Adrenal gland (tissue), 19 donors: ENCODE measurements at places on chromosomes 5 and 9.
A peak's percentile ranks its signal among the peaks of the same experiment; 100 is the strongest.

GRCh38 chr9:99955606-99956005, 49.2 kb downstream of the STX17 start:
- DNase-seq, result no peak

GRCh38 chr5:68994645-68995044, 99.2 kb upstream of the SLC30A5 start:
- DNase-seq, result no peak

DNA sequence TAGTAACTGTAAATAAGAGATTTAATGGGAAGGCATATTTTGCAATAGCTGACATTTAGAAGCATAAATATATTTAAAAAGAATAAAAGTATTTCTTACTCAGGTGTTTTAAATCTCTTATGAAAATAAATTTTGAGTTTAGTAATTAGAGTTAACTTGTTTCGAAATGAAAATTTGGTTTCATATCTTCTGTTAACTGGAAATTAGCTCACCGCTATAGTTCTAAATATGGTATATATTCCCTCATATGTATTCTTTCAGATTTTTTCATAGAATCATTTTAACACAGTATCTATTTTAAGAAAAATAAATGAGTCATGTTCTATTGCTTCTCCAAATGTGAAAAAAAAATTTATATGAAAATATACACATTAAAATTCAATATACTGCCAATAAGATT, 434.1 kb downstream of the DTWD2 start:
- DNase-seq, result no peak

DNA sequence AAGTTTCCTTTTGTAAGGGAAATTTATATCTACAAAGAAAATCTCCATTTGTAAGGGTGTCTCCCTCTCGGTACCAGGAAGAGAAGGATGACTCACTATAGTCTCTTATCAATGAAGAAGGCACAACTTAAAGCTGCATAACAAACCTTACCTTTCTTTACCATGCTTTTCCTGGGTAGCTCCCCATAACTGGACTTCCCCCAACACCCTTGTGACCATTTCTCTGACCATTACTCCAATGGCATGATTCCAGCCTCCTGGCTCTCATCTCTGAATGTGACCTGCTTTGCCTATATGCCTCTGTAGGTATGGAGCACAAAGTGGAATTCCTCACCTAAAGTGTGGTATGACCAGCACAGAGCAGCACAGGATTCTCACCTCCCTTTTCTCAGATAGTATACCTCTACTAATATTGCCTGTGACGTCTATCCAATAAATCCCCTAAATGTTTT, 62.8 kb downstream of the GNA14 start:
- DNase-seq, result no peak

GRCh38 chr5:161216877-161217276, 329.6 kb downstream of the GABRB2 start:
- DNase-seq, result no peak

DNA sequence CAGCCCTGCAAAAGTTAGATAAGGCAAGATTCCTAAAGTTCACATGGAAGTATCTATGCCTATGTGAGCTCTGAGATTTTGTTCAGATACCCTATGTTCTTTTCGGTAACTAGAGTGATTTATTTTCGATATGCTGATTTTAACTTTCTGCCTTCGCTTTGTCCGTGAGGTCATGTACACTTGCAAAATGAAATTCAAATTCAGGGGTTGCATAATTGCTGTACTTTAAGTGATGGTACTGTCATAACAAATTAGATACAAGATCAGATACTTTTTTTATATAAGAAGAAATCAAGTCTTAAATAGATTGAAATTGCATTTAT, 350 bp upstream of the ECPAS start:
- DNase-seq, result no peak

DNA sequence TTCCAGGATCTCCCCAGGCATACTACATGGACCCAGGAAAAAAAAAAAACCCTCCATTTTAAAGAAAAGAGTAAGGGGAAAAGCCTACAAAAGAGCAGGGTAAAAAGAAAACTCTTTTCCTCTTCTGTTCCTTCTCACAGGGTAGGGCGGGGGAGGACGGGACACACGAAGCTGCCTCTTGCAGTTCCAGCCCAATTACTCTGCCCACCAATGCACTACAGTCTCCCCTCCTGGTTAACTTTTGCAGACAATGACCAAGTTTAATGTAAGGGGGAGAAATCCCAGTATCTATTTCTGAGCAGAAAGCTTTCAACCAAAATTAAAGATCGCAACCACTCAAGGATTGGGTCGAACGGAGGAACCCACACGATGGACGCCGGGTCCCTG, 1.3 kb downstream of the BRD3 start:
- DNase-seq, result no peak

- no peak for DNase-seq
These were observed 46.0 kb upstream of the COL15A1 start for GRCh38 chr9:98897745-98898144.

DNA sequence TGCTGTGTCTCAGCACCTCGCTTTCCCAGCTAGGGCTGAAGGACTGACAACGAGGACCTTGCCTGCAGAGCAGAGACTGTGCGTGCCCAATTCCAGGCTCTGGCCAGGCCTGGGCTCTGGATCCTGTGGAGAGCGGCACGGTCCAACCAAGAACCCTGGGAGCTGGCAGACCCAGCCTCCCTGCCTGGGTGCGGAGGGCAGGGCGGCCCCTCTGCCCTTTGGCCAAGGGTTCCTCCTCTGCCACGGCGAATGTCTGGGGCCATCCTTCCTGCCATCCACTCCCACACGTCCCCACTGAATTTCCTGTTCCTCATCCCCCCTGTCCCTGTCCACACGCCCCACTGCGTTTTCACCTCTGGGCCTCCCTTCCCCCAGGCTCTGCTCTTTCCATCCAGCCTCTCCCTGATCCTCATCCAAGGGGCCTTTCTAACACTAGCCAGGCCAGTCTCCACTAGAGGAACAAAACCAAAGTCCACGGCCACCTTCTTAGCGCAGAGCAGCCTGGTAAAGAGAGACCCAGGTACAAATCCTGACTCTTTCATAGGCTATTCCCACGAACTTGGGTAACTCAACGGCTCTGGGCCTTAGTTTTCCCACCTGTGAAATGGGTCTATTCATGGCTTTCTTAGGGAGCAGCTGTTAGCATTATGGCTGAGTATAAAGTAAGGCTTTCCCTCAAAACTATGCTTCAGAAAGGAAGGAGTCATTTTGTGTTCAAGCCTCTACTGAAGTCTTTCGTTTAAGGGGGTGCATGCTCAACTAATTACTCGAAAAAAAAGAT, 95.5 kb upstream of the PHYKPL start:
- no peak for DNase-seq

DNA sequence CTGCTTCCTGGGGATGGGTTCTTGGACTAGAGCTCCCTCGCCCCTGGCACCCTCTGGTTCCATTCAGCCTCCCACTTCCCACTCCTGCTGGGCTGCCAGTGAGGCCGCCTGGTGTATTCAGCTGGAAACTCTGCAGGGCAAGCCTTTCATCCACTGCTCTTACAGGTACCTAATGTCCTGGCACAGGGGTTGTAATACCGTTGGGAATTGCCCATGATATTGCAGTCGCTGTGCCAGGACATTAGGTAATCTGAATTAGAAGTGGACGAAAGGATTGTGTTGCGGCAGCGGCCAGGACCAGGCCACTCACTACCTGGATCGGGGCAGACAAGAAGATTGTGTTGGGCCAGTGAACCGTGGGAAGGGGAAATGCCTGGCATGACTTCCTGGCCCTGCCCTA, 13.1 kb downstream of the TMOD1 start:
- no peak for DNase-seq

GRCh38 chr5:11027660-11028059, 266.6 kb upstream of the DAP start:
- no peak for DNase-seq

DNA sequence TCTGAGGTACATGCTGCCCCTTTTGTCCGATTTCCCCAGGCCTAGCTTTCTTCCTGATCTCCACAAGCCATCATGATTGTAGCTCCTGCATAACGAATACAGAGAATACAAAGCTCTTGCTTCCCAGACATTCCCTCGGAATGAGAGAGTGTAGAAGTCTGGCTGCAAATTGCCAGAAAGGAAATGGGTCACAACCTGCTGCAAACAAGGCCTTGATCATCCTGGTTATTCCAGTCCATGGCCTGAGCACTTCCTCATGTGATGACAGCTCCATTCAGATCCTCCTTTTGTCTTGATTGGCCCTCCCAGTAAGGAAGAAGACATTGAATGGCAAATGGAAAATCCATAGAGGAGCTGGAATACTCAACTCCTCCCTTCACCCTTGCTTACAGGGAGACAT, 136.0 kb upstream of the ADRA1B start:
- DNase-seq, result no peak

DNA sequence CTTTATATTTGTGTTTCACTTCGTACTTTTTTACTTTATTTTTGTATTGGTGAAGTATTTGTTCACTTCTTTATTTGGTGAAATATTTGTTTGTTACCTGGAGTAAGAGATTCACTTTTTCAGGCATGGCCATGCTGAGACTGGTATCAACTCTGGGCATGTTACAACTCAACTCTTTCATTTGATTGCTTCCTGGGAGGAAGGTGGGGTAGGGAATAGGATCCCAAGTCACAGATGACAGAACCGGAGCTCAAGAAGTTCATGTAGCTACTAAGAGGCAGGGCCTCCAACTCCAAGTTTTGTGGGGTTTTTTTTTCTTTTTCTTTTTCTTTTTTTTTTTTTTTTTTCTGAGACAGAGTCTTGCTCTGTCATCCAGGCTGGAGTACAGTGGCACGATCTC, 6.1 kb upstream of the ADGRD2 start:
- no peak for DNase-seq

GRCh38 chr9:137252555-137253506, 1.7 kb downstream of the STPG3 start:
- no peak for DNase-seq

DNA sequence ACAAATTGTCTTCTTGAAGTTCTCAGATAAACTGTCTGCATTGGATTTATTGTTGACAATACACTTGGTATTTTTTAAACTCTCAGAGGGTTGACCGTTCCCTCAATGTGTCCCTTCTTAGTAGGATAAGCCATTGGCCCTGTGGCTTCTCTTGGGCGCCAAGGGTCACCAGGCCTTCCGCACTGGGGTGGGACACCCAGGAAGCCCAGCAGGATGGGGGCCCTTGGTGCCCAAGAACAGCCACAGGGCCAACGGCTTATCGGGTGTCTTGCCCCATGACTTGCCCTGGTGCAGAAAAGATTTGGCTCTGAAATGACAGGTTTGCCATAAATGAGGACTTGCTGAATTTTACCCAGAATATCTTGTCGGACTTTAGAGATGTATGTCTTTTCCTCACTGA, 375.0 kb downstream of the IRX2 start:
- no peak for DNase-seq

DNA sequence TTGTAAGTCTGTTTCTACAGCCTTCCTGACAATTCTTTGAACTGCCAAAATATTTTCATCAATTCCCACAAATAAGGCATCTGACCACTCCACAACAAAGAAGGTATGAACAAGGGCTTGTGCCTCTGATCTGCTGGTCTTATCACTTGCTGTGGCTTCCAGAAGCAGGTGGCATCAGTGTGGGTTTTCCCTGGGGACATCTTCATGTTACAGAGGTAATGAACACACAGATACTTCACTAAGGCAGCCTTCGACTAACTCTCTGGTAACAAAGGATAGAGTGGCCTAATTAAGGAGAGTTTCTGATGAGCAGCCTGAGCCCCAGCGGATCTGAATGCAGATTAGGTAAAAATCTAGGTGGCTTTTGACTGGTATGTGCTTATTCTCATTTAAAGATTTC, 15.2 kb upstream of the ERAP2 start:
- no peak for DNase-seq

GRCh38 chr5:57410374-57411320, 72.0 kb downstream of the ACTBL2 start:
- no peak for DNase-seq

DNA sequence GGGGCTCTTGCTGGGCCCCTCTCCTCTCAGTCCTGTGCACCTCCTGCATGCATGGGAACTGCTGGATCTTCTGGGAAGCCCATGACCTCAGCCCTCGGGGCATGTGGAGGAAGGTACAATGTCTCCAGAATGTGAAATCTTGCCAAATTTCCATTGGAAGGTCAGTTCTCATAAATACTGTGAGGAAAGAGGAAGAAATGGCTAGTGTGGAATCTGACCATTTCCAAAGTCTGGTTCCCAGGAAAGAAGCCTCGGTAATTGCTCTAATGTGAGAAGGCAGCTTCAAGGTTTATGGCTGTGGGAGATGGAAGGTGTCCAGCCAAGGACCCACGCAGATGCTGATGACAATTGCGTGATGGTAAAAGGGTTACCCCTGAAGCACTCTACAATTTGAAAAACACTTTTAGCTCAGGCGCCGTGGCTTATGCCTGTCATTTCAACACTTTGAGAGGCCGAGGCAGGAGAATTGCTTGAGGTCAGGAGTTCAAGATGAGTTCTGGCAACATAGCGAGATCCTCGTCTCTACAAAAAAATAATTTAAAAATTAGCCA, 8.1 kb upstream of the IL17B start:
- peak; percentile 70 for DNase-seq

DNA sequence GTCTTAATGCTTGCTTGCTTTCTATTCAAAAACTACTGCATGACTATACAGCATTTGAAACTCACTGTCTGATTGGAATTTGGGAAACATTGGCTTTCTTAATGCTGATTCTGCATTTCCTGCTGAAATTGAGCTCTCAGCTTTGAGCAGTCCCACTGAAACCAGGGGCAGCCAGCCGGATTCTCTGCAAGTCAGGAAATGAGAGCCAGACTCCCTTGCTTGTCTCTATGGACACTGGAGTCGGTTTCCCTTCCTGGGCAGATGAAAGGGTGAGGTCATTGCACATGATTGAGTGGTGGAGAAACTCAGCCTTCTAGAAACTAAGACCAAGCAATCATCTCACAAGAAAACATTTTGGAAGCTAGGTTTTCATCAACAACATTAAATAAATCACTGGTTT, 119.7 kb upstream of the SPATA31C2 start:
- peak; percentile 26 for DNase-seq
